ENCODE measurements at places on chromosomes 4 and X.

GRCh38 chr4:24747234-24747975, 48.0 kb upstream of the SOD3 start:
- peak; percentile 84 for DNase-seq

DNA sequence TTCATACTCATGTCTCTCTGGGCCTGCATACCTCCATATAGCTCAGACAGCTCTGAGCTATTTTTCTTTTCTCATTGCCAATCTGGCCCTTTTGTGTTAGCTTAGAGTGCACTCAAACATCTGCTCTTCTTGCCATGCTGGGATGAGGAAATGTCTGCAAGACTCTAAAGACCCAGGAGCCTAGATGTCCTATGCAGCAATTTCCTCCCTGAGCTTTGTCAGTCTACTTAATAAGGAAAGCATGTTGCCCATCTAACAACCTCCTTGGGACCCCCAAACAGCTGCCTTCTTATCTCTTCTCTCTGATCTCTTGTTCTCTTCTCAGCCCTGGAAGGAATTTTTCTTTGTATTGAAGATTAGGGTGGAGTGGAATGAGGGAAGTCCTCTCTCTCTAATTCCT, 69.2 kb downstream of the UCHL1 start:
- DNase-seq, result no peak

- no peak for DNase-seq
Observed at GRCh38 chr4:74362347-74362746, 2.6 kb upstream of the EREG start.

DNA sequence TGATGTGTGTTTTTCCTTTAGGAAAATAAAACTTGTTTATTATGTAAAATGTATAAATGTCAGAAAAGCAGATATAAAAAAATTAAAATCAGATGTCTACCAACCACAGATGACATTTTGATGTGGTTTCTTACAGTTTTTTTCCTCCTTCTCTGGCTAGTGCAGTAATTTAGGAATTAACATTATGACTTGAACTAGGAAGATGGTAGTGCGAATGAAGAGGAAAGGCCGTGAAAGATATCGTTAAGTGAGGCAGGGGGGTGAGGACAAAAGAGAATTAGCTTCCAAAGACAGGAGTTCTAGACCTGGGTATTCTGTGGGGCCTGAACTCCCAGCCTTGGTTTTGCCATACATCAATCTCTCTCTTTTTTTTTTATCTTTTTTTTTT, 98.0 kb downstream of the RBM47 start:
- no peak for DNase-seq

- no peak for DNase-seq
Observed at GRCh38 chr4:111266937-111267336, 644.1 kb upstream of the PITX2 start.

DNA sequence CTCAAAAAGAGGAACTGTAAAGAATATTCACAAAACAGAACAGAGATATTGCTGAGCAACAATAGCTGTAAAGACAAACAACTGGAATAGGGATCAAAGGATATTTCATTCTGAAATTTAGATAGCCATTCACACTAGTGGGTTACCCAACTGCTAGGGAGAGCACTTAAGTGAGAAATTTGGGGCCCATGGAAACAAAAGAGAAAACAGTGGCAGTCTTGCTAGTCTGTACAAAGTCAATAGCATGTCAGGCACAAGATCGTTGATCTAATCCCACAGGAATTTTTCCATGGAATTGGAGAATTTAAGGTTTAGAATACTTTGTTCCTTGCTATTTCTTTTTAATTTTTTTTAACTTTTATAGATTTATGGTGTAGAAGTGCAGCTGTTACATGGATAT, 467.0 kb downstream of the PCDH18 start:
- peak; percentile 44 for DNase-seq

- no peak for DNase-seq
Observed at GRCh38 chrX:21963269-21963668, 22.8 kb downstream of the SMS start.

- DNase-seq, result peak; percentile 34
Observed at GRCh38 chr4:106312377-106312776, 3.6 kb downstream of the TBCK start.

GRCh38 chrX:21438792-21439191, 64.6 kb downstream of the CNKSR2 start:
- no peak for DNase-seq

DNA sequence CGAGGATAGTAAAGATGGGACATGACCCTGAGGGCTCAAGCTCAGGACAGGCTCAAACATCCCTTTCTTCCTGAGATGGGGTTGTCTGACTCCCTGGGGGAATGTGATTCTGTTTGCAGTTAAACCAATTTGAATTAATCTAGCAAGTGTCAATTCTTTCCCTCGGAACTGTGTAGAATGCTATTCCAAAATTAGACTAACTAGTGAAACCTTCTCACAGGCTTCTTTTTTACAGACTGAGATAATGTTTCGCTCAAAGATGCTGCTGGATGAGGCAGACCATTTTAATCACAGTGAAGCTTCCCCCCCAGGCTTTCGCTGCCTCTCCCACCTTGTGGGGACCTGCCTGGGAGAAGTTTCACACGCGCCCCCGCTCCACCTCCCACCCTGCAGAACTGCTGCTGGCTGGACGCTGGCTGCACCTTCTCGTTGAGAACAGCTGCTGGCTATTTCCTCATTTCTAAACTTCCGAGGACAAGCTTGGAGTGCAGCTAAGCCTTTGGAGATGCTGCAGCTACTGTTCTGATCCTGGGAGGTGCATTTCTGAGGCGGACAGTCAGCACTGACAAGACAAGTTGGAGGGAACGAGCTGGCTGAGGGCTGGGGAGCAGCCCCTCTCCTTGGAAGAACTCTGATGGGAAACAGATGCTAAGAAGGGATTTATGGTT, 297.8 kb downstream of the RAPGEF2 start:
- DNase-seq, result no peak

- no peak for DNase-seq
Observed at GRCh38 chr4:174107746-174108354, 175.6 kb downstream of the FBXO8 start.

- DNase-seq, result no peak
Observed at GRCh38 chrX:9587642-9588041, 122.8 kb downstream of the TBL1X start.

GRCh38 chr4:61992351-61992750, 792.2 kb downstream of the ADGRL3 start:
- no peak for DNase-seq

GRCh38 chr4:139934057-139934707, 219.8 kb downstream of the MAML3 start:
- no peak for DNase-seq

DNA sequence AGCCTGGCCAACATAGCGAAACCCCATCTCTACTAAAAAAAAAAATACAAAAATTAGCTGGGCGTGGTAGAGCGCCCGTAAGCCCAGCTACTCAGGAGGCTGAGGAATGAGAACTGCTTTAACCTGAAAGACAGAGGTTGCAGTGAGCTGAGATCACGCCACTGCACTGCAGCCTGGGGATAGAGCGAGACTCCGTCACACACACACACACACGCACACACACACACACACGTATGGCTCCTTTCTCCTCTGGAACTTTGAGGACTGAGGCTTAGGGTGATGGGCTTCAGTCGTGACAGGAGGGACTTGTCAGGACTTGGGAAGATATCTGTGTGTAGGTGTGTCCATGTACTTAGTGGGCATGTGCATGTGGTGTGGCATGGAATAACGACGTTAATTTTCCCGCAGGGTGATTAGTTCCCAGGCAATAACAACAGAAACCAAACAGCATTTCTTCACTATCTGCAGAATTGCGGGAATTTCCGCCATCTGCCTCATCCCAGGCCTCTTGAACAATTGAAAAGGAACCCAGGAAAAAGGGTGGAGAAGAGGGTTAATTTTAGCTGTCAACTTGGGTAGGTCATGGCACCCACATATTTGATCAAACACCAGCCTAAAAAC, 47.7 kb downstream of the RWDD4 start:
- DNase-seq, result no peak

- no peak for DNase-seq
Observed at GRCh38 chr4:116942315-116942714, 143.1 kb downstream of the TRAM1L1 start.

DNA sequence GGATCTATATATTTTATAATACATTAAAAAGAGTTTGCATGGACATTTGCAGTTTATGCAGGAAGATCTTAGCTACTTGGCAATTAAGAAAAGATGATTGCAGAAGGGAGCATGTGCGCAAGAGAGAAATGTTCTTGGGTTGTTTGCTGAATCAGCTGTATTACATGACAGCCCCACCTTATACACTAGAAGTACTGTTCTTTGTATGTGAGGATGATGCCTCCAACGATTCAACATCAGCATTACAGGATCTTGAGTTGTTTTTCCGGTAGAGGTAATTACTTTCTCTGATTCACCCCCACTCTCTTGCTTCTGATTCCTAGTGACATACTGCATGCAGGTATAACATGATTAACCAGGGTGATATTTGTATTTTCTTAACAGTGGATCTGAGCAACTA, 140.8 kb downstream of the PCDH7 start:
- no peak for DNase-seq

DNA sequence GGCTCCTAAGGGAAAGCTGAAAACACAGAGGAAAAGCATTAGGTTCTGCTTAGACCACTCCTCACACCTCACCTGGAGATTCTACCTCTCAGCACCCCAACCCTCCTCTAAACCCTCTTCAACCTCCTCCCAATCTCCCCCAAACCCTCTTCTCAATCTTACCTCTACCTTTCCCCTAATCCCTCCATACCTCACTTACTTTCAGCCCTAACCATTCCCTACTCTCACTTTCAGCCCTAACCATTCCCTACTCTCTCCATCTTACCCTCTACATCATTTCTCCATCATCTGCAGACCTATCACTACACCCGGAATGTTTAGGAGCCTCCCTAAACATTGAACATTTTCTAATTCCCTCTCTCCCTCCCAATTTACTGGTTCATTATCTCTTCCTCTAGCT, 3.5 kb downstream of the RTL3 start:
- no peak for DNase-seq

GRCh38 chr4:180455226-180455625, 1788.0 kb upstream of the TENM3 start:
- DNase-seq, result no peak

DNA sequence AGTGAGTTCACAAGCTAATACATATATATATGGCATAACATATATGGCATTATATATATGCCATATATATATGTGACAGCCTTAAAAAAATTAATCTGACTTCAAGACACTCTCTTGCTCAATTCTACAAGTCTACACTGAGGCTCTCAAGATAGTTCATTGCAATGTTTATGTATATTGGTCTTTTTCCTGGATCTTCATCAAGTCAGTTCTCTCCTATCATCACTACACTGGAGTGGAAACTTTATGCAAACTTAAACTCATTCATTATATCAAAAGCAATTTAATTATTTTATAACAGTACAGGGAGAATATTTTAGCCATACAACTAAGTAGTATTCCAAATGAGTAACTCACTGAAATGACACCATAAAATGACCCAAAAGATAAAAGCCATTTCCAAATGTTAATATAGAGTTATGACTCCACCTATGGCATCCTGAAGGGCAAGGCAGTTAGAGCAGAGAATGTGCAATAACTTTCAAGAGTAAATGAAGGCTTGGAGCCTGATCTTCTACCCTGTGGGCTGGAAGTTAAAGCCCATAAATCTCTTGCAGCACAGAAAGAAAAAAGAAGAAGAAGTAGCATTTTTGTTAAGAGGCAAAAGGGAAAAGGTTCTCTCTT, 176.3 kb upstream of the SLIT2 start:
- DNase-seq, result peak; percentile 20

DNA sequence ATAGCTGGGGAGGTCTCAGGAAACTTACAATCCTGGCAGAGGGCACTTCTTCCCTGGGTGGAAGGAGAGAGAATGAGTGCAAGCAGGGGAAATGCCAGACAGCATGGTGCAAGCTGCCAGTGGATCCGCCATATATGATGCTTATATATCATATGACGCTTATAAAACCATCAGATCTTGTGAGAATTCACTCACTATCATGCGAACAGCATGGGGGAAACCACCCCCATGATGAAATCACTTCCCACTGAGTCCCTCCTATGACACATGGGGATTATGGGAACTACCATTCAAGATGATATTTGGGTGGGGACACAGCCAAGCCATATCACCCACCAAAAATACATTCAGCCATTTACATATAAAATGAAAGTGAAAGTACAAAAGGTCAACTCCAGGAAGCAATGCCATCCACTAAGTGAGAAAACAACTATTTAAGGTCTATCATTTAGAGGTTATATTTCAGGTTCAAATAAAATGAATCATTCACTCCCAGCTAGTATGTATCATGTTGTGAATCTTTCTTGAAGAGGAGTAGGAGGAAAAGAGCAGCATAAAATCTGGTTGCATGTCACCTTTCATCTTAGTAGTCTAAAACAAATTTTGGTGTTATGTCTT, 20.3 kb upstream of the DYNLT3 start:
- no peak for DNase-seq

GRCh38 chr4:10096201-10096977, 20.2 kb downstream of the WDR1 start:
- peak; percentile 95 for DNase-seq
